Stimulated activated CD4-positive, alpha-beta T cell treated with anti-CD3 and anti-CD28 coated beads, TNF-alpha, amount 100 ng/mL, for 4 hours (primary cell): ENCODE measurements at places on chromosomes 6 and 20.

DNA sequence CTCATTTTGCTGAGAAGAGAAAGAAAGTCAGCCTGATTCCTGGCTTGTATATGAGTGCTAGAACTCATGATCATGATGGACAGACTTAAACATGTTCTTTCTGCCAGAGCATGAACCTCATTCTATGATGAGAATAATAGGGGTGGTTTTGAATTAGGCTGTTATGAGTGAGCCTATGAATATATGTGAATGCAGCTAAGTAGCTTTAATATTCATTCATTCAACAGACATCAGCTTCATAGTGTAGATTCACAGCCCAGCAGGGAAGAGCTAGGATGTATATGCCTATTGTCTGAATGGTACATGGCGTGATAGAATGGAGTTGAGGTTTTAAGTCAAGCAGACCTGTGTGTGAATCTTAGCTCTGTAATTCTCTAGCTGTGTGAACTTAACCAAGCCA lies 573.2 kb downstream of the DHX35 start:
- no peak for DNase-seq

DNA sequence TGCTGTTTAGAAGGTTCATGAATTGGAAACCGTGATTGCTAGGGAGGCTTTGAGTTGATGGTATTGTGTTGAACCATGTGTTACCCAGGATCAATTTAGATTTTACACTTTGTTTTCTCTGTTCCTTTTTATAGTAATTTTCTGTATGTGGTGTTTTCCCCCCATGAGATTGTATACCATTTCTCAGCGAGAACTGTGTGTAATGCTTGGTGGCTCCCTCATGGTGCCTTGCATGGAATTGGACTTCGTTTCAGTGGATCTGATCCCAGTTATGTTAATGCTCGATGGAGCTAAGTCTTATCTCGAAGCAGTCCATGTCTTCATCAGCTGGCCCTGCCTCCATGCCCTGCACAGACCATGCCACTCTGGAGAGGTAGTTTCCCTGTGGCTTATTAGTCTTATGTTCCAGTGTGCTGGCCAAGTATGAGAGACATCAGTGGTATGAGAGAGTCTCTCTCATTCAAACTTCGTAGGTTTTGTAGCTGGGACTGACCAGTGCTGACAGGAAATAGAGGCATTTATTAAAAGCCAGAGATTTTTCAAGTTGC lies 18.7 kb downstream of the PTPN1 start:
- DNase-seq, result no peak

DNA sequence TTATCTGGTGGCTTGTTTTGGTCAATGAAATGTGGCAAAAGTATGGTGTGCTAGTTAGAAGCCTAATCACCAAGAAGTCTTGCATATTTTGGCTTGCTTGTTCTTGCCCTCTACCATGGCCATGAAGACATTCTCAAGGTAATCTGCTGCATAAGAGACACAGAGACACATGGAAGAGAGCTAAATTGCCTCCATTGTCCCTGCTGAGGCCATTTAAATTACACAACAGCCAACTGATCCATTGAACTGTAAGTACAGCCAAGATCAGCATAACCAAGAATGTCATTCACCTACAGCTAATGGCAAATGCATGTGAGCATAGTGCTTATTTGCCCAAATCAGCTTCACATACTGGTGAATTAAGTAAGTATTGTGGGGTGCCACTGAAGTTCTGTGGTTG lies 603.8 kb downstream of the FRK start:
- DNase-seq, result no peak

DNA sequence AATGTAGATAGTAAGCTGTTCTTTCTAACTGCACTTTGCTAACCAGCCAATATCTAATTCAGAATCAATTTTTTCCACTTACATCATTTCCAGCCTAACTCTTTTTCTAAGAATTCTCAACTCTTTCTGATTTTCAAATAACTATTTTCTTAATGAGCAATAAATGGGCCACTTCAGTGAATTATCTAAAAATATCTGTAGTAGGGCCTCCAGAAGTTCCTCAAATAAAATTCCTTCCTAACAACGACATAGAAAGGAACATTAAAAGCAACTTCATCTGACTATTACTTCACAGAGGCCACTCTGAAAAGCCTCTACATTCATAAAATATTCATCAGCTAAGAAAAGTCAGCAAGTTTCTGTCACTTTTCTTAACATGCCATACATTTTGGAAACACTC lies 4.8 kb downstream of the COL12A1 start:
- DNase-seq, result no peak

DNA sequence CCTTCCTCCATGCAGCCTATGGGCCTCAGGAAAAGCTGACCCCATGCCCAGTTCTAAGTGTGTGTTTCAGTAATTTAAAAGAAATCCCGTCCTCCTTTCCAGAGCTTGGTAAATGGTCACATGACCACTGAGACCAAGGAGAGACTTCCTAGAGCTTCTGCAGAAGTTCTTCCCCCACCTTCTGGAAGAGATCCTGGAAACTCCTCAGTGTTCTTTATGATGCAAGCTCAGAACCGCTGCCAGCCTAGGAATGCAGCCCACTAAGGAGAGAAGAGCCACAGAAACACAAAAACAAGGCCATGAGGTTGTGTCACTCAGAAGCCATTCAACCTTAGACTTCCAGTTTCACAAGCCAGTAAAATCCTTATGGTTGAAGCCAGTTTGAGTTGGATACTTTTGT lies 348.4 kb downstream of the TPBG start:
- DNase-seq, result no peak

DNA sequence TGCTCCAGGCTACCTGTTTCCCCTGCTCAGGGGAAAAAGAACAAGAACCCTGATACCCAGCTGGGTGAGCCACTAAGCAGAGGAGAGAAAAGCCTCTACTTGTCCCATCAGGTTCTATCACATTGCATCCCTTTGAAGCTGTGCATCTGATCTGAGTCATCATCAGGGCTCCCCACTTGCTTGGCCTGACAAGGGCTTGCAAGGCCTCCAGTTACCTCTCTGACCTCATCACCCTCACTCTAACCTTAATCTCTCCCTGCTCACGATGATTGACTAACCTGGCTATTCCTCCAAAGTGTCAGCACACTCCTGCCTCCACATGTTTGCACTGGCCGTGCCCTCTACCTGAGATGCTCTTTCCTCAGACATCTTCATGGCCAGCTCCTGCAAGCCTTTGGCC lies 309.5 kb upstream of the CHD6 start:
- no peak for DNase-seq

DNA sequence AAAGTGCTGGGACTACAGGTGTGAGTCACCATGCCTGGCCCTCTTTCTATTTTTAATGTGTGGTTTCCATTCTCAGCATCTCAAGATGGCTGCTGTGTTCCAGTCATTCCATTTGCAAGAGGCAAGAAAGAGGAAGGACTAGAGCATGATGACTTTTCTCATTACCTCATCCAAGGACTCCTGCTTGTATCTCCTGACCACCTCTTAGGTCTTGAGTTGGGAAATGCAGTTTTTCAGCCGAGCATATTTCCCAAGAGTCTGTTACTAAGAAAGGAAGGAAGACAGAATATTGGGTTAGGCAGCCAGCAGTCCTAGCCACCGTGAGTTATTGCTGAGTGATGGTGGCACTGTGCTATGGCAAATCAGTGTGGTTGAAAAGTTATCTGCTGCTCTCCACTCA lies 108.4 kb upstream of the INSM1 start:
- no peak for DNase-seq

GRCh38 chr6:34056305-34057108 lies 89.4 kb downstream of the GRM4 start:
- DNase-seq, result no peak

DNA sequence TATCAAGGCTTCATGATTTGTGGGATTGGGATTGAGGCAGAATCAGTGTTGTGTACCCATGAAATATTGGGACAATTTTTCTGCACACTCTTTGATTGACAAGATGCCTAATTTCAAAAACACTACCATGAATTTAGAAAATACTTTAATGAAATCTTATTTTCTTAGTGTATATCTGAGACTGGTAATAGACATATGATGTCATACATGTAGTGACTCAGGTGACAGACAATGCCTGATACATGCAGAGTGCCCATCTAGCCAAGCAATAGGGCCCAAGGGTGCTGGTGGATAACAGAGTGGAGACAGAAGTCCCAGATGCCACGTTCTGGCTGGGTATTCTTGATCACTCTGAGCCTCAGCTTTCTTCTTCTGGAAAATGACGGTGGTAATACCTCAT lies 279.6 kb upstream of the ARID1B start:
- no peak for DNase-seq

- no peak for DNase-seq
Observed at GRCh38 chr6:25959890-25960536, 2.6 kb upstream of the TRIM38 start.

DNA sequence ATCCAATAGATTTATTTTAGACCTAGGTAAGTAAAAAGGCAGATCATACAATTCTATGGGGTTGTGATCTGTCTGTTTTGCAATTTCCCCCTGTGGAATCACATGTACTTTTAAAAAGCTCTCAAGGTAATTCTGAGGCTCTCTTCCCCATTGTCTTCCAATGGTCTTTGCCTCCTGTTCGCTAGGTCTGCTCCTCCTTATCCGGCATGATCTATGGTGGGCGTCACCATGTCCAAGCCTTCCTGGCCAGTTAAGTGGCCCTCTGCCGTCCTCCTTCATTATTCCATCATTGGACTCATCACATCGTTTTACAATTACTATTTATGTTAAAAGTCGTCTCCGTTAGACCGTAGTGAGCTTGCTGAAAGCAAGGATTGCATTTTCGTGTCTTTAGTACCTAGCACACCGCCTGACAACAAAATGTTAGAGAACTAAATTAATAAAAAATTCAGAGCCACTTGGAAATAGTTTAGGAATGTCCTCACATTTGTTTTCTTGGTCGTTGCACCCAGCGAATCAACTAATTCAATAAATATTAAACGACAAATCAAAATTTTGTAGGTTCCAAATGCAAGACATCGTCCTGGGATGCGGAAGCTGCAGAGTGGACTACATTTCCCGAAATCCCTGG lies 2.2 kb upstream of the STXBP5 start:
- DNase-seq, result no peak

DNA sequence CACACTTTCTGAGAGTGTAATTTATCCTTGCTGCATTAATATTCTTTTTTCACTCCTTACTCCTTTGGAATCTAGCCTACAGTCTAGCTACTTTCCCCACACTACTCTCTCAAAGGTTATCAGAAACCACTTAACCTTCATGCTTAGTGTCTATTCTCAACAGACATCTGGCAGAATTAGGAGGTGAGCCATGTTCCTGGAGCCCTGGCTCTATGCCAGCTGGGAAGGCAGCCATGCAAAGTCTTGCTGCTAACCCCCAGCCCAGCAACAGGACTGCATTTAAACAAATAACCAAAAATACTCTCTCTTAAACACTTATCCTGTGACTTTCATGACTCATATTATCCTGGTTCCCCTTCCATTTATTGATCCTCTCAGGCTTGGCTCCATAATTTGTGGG lies 260.2 kb downstream of the BCKDHB start:
- DNase-seq, result no peak
